ENCODE measurements at places on chromosomes 7 and 10. TPM values are rescaled to one million over a fixed set of nuclear protein-coding genes. Genes with fewer than 3 reads are reported as not detected.

Gene CDH23
- 19.0 TPM for total RNA-seq

Gene RAB19
- total RNA-seq: not detected

Gene SPDYE16
- 0.98 TPM for total RNA-seq

Gene ADAMTS14
- 12.1 TPM for total RNA-seq

Data from tibial nerve (tissue), 4 donors.